Esophagus squamous epithelium (tissue), 5 donors: ENCODE measurements at places on chromosomes 5 and 9. TPM values are rescaled to one million over a fixed set of nuclear protein-coding genes. Genes with fewer than 3 reads are reported as not detected.
A peak's percentile ranks its signal among the peaks of the same experiment; 100 is the strongest.

- no peaks in the 10 kb centered on the region for H3K36me3 ChIP-seq
- no peak overlapping the region for H3K4me3 ChIP-seq
- H3K27me3 ChIP-seq: no peaks in the 10 kb centered on the region
- H3K27ac ChIP-seq: no peak overlapping the region
Observed at GRCh38 chr5:68176253-68176652, 39.3 kb upstream of the PIK3R1 start.

GRCh38 chr5:141495453-141495811 is 6.6 kb downstream of the PCDHGC5 start:
- no peak overlapping the region for H3K4me3 ChIP-seq
- H3K36me3 ChIP-seq: no peaks in the 10 kb centered on the region
- no peak for DNase-seq
- no peaks in the 10 kb centered on the region for H3K27me3 ChIP-seq
- H3K27ac ChIP-seq: no peak overlapping the region

GRCh38 chr9:122572456-122572855 is 10.7 kb downstream of the OR1L8 start:
- no peaks in the 10 kb centered on the region for H3K27me3 ChIP-seq
- no peak overlapping the region for H3K27ac ChIP-seq
- no peak for DNase-seq
- no peaks in the 10 kb centered on the region for H3K36me3 ChIP-seq
- H3K4me1 ChIP-seq: no peaks in the 10 kb centered on the region

GRCh38 chr5:160457252-160457651 is 35.6 kb downstream of the PTTG1 start:
- H3K4me3 ChIP-seq: no peak overlapping the region
- DNase-seq: no peak
- H3K27ac ChIP-seq: no peak overlapping the region
- H3K27me3 ChIP-seq: no peaks in the 10 kb centered on the region
- no peaks in the 10 kb centered on the region for H3K36me3 ChIP-seq

GRCh38 chr5:67094476-67095300 is 101.9 kb downstream of the CD180 start:
- peak overlapping the region; percentile 80 for H3K27ac ChIP-seq
- no peaks in the 10 kb centered on the region for H3K36me3 ChIP-seq
- H3K4me1 ChIP-seq: peaks cover 39% of the 10 kb centered on the region
- DNase-seq: no peak
- H3K27me3 ChIP-seq: no peaks in the 10 kb centered on the region

- no peak overlapping the region for H3K4me3 ChIP-seq
- H3K27ac ChIP-seq: no peak overlapping the region
- no peaks in the 10 kb centered on the region for H3K36me3 ChIP-seq
- no peak for DNase-seq
Observed at GRCh38 chr5:171428168-171428696, 8.8 kb downstream of the FGF18 start.

The NOL6 gene
- 23.6 TPM for total RNA-seq

DNA sequence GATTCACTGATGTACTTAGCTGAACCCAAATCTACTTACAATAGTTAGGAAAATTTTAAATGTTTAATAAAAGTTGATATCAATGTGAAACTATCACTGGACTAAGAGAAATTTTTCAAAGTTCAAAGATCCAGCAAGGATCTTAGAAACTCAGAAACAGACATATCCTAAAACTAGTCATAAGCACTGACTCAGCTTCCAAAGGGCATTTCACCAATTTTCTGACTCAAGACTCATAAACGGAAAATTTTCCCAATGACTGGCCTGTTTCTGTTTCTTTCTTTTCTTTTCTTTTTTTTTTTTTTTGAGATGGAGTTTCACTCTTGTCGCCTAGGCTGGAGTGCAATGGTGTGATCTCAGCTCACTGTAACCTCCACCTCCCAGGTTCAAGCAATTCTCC is 66.6 kb downstream of the CDC14B start:
- no peak overlapping the region for H3K4me3 ChIP-seq
- no peak overlapping the region for H3K27ac ChIP-seq
- no peaks in the 10 kb centered on the region for H3K36me3 ChIP-seq

DNA sequence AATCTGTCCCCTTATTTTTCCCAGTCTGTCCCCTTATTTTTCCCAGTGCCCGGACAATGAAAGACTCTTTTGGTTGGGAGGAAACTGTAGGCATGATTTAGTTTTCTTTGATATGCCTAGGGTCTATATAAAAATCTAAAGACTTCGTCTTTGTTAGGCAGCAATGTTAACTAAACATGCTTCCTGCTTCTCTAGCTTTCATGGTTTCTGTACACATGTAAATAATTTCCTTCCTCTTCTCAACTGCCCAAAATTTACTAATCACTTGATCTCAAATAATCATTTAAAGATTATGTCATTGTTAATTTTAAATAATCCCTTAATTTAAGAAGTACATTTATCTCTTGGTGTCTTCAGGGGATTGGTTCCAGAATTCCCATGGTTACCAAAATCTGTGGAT is 47.8 kb upstream of the RAPGEF6 start:
- H3K4me3 ChIP-seq: no peak overlapping the region
- no peaks in the 10 kb centered on the region for H3K36me3 ChIP-seq
- H3K27me3 ChIP-seq: no peaks in the 10 kb centered on the region
- no peaks in the 10 kb centered on the region for H3K4me1 ChIP-seq
- no peak overlapping the region for H3K27ac ChIP-seq

The ACOT12 gene
- total RNA-seq: not detected

The ANKRD31 gene
- total RNA-seq: 0.35 TPM

DNA sequence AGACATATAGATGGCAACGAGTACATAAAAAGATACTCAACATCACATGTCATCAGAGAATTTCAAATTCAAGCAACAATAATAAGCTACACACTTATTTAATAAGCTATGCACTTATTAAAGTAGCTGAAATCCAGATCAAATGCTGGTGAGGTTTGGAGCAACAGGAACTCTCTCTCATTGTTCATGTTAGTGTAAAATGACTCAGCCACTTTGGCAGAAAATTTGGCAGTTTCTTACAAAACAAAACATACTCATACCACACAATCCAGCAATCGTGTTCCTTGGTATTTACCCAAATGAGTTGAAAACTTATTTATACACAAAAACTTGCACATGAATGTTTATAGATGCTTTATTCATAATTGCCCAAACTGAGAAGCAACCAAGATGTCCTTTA is 131.5 kb upstream of the NFIL3 start:
- no peak for DNase-seq
- H3K4me3 ChIP-seq: no peak overlapping the region
- H3K27me3 ChIP-seq: no peaks in the 10 kb centered on the region
- H3K4me1 ChIP-seq: no peaks in the 10 kb centered on the region

GRCh38 chr9:7342736-7343135 is 456.8 kb downstream of the DMAC1 start:
- H3K4me1 ChIP-seq: no peaks in the 10 kb centered on the region
- DNase-seq: no peak
- no peak overlapping the region for H3K27ac ChIP-seq
- H3K4me3 ChIP-seq: no peak overlapping the region
- no peaks in the 10 kb centered on the region for H3K36me3 ChIP-seq
- no peaks in the 10 kb centered on the region for H3K27me3 ChIP-seq

The LCN2 gene
- total RNA-seq: 845 TPM

DNA sequence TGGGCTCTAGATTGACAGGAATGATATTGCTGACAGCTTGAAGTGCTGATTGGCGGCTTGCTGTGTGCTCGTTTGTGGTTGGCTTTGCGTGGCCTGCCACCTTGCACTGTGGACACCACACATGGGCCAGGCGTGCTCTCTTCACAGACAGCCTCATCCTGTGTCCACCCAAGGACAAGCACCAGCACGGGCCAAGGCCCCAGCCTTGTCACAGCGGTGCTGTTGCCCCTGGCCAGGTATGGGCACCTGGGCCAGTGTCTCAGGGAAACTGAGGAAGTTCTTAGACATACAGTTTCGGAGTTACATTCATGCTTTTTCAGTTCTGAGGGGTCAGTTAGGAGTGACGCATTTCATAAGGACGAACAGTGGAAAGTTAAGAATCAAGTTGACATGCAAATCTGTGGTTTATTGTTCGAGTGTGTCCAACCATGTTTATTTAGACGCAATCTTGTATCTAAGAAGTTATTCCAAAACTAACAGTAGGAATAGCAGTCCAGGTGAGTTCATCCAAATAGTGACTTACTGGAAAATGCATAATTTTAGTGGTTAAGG is 125.9 kb downstream of the EHMT1 start:
- no peaks in the 10 kb centered on the region for H3K27me3 ChIP-seq
- H3K36me3 ChIP-seq: peaks cover 31% of the 10 kb centered on the region
- no peak overlapping the region for H3K27ac ChIP-seq
- no peak for DNase-seq

The PAX5 gene
- under 0.01 TPM for total RNA-seq

The GABRB2 gene
- 0.19 TPM for total RNA-seq

The TTC23L gene
- total RNA-seq: not detected

The MYMK gene
- total RNA-seq: not detected

GRCh38 chr5:78522476-78523260 is 125.9 kb downstream of the LHFPL2 start:
- DNase-seq: no peak
- no peaks in the 10 kb centered on the region for H3K36me3 ChIP-seq
- no peak overlapping the region for H3K4me3 ChIP-seq
- peaks cover 42% of the 10 kb centered on the region for H3K4me1 ChIP-seq

DNA sequence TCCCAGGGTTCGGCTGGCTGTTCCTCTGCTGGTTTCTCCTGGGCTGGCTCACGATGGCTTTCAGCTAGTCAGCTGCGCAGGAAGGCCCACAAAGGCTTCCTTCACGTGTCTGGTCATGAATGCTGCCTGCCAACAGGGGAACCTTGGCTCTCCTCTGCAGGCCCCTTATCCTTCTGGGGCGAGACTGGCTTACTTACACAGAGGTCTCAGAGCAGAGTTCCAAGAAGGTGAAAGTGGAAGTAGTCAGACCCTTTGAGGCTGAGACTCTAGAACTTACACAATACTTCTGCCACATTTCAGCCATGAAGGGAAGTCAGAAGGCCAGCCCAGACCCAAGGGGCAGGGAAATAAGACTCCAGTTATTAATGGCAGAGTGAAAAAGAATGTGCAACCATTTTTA is 99.5 kb downstream of the LHFPL2 start:
- H3K4me1 ChIP-seq: peaks cover 51% of the 10 kb centered on the region
- no peaks in the 10 kb centered on the region for H3K36me3 ChIP-seq
- DNase-seq: no peak
- H3K27me3 ChIP-seq: no peaks in the 10 kb centered on the region
- H3K4me3 ChIP-seq: no peak overlapping the region

The PAPPA gene
- total RNA-seq: 9.1 TPM

The SHC3 gene
- 0.38 TPM for total RNA-seq

DNA sequence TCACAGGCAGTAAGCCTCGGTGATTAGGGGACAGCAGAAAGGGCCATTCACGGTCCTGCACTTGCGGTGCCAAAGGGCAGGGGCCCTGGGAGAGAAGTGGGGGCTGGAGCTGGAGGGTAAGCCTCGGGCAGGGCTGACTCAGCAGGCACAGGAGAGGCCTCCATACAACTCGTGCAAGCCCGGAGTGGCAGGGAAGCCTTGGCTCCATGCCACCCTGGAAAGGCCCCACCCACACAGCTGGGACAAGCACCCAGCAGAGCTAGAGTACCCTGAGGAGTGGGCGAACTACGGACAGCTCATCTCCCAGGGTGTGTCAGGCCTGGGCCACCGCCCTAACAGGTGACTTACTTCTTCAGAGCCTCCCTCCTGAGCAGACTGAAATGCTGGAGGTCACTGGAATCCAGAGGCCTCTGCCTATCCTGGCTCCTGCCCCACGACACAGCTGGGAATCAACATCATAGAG is 5.6 kb upstream of the CAMK2A start:
- H3K27ac ChIP-seq: peak overlapping the region; percentile 33
- H3K36me3 ChIP-seq: no peaks in the 10 kb centered on the region
- no peaks in the 10 kb centered on the region for H3K27me3 ChIP-seq

GRCh38 chr5:107532169-107532878 is 138.4 kb downstream of the EFNA5 start:
- no peak for DNase-seq
- H3K4me3 ChIP-seq: no peak overlapping the region
- H3K27ac ChIP-seq: no peak overlapping the region
- no peaks in the 10 kb centered on the region for H3K27me3 ChIP-seq
- no peaks in the 10 kb centered on the region for H3K36me3 ChIP-seq

The TAF11L5 gene
- total RNA-seq: not detected

The ELOVL7 gene
- 7.4 TPM for total RNA-seq

The SLC6A19 gene
- total RNA-seq: not detected

DNA sequence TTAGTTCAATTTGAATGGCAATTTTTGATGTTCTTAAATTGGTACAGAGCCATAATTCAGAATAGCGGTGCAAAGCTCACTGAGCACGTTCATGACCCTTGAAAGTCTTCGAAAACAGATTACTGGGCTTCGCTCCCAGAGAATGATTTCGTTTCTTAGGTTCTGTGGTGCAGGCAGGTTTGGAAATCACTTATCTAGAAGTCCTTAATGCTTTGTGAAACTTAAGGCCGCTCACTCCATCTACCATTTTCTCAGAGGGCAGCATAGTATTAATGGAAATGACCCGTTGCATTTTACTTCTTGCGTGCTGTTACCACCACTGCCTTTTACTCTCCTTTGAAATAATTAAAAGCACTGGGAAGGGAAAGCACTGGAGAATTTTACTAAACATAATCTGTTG is 2.9 kb upstream of the MAT2B start:
- H3K36me3 ChIP-seq: no peaks in the 10 kb centered on the region
- H3K4me3 ChIP-seq: peak overlapping the region; percentile 79
- H3K4me1 ChIP-seq: no peaks in the 10 kb centered on the region
- H3K27ac ChIP-seq: peak overlapping the region; percentile 97

The FBXL7 gene
- total RNA-seq: 1.9 TPM

GRCh38 chr9:89649039-89649691 is 44.4 kb downstream of the GADD45G start:
- H3K27ac ChIP-seq: no peak overlapping the region
- H3K27me3 ChIP-seq: peaks cover 14% of the 10 kb centered on the region
- no peak for DNase-seq
- no peak overlapping the region for H3K4me3 ChIP-seq
- H3K36me3 ChIP-seq: no peaks in the 10 kb centered on the region

The SPATA31A3 gene
- not detected for total RNA-seq

The SREK1 gene
- total RNA-seq: 95.0 TPM

- no peaks in the 10 kb centered on the region for H3K36me3 ChIP-seq
- H3K4me3 ChIP-seq: no peak overlapping the region
- peak overlapping the region; percentile 50 for H3K27ac ChIP-seq
- DNase-seq: no peak
Observed at GRCh38 chr9:110287289-110287680, 31.0 kb upstream of the TXN start.

DNA sequence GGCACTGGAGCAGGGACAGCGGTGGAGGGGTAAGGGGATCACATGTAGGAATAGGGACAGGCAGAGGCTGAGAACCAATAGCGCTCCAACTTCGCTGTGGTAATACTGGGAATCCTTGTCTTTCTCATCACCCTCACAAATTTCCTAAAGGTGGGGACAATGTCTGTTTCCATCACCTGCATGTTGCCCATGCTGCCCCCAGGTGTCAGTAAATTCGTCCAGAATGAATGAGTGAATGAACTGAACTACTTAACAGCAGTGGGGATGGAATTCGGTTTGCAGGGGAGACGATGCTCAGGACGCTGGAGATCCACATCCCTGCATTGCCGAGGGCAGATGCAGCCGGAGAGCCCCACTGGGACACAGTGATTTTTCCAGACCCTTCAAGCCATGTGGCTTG is 129.9 kb downstream of the PDZD2 start:
- H3K27ac ChIP-seq: no peak overlapping the region
- no peaks in the 10 kb centered on the region for H3K4me1 ChIP-seq
- no peak for DNase-seq
- H3K36me3 ChIP-seq: no peaks in the 10 kb centered on the region
- H3K4me3 ChIP-seq: no peak overlapping the region
- no peaks in the 10 kb centered on the region for H3K27me3 ChIP-seq
